ENCODE measurements at places on chromosomes 11 and 22.

DNA sequence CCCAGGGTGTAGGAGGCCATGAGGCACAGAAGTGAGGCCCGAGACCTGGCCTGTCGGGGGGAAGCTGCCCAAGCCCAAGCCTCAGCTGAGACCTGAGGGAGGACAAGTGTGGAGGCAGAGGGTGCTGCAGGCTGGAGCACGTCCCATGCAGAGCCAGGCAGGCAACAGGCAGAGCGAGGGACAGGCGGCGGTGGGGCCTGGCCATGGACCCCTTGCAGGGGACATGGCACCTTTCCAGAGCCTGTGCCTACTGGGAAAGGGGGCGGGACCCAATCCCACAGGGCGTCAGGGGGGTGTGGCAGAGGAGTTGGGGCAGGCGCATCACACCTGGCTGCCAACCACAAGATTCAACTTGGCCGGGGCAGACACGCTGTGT lies 4.3 kb downstream of the TNNI2 start:
- DNase-seq, result no peak

GRCh38 chr11:69489031-69489745 lies 7.7 kb downstream of the LINC01488 start:
- no peak for DNase-seq

DNA sequence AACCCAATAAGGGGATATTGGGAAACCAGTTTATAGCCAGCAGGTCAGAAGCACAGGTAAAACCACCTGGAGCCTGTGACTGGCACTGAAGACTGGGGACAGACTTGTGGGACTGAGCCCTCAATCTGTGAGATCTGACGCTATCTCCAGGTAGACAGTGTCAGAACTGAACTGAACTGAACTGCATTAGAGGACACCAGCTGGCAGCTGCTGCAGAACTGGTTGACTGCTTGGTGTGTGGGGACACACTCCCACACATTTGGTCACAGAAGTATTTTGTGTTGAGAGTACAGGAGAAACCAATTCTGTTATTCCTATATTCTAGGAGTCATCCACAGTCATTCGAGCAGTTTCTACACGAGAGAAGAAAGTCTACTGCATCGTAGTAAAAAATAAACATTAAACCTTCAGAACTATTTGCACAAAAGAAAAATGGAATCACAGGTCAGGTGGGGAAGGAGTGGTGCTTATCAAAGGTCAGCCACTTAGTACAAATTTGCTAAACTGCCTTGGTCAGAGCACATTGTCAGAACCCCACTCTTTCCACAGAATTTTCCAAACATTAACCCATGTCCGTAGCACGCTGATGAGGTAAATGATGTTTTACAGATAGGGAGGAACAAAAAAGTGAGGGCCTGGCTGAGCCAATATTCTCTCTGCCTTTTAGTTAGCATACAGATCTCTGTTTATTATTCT lies 77.2 kb downstream of the SIK3 start:
- no peak for DNase-seq

DNA sequence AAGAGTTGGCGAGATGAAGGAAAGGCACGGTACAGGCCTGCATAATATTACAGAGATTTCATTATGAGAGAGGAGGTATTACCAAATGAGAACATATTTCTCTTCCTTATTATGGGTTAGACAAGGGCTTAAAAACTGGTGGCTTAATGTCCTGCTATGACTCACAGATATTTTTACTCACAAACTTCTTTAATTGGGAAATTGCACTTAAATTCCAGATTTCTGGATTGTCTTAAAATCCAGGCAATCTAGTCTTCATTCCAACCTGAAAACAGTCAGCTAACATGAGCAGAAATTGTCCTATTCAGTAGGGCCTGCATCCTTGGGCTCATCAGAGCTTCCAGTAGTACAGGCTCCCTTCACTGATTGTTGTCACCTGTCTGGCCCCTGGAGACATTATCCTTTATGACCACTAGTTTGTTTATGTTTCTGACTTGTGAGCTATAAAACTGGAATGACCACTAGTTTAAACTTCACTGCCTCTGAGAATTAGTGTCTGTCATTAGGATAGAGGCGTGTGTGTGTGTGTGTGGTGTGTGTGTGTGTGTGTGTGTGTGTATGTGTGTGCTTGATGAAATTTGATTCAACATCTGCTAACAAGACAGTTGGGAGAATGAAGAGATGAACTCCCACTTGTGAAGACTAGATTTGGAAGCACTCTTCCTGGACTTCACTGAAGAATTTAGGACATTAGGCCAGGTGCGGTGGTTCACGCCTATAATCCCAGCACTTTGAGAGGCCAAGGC lies 25.1 kb downstream of the DBX1 start:
- DNase-seq, result no peak

- peak; percentile 57 for DNase-seq
Measured at GRCh38 chr11:119094816-119095065, 6.9 kb downstream of the DPAGT1 start.

- no peak for DNase-seq
Measured at GRCh38 chr11:109439684-109440083, 17.7 kb downstream of the C11orf87 start.

All from stimulated activated CD4-positive, alpha-beta T cell treated with anti-CD3 and anti-CD28 coated beads, Interleukin-4, amount 100 ng/mL, for 1 hour (primary cell).